Stimulated activated CD4-positive, alpha-beta T cell treated with anti-CD3 and anti-CD28 coated beads, Interleukin-2, amount 100 ng/mL, for 48 hours (primary cell): ENCODE measurements at places on chromosomes 5 and 9.

- DNase-seq = peak; percentile 52
These were observed 592 bp downstream of the TUBB4B start for GRCh38 chr9:137241490-137242268.

- no peak for DNase-seq
These were observed 121.1 kb upstream of the IL12B start for GRCh38 chr5:159451197-159452052.

- DNase-seq = no peak
These were observed 72.1 kb downstream of the C7 start for GRCh38 chr5:40981420-40981819.

- DNase-seq = no peak
These were observed 44.5 kb downstream of the TRIO start for GRCh38 chr5:14187660-14188059.

GRCh38 chr5:74244406-74244805 is 396.1 kb downstream of the ENC1 start:
- no peak for DNase-seq

GRCh38 chr9:127197861-127198430 is 66.6 kb upstream of the GARNL3 start:
- DNase-seq = no peak

DNA sequence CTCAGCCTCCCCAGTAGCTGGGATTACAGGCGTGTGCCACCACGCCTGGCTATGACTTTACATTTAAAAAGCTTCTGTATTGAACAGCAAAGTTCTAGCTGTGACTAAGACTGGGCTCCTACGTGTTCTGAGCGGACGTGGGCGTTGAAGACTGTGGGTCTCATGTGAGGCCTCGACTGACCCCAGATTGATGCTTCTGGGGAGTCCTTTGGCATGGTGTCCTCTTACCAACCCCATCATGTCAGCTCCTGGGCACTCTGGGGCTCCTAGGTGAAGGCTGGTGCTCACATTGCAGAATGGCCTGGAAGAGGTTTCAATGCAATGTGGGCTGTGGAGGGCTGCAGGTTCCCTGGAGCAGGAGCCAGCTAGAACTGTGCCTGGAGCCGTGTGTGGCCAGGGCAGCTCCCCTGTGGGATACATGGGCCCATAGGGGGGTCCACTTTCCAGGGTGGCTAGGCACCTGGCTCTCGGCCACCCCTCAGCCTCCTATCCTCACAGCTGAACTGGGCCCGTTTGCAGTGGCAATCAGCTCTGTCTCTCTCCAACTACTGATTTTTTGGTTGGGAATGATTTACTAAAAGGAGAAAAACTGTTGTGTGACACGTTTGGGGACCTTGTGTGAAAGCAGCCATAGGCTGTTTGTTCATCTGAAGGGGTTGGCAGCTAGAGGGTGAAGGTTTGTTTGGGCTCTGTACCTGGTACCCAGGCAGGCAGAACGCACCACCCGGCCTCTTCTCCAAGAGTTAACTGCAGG is 29.7 kb downstream of the SLC25A25 start:
- no peak for DNase-seq

GRCh38 chr9:109969011-109969410 is 189.0 kb downstream of the PALM2AKAP2 start:
- DNase-seq = no peak

- DNase-seq = no peak
These were observed 166.8 kb downstream of the MUSK start for GRCh38 chr9:110835404-110835803.

DNA sequence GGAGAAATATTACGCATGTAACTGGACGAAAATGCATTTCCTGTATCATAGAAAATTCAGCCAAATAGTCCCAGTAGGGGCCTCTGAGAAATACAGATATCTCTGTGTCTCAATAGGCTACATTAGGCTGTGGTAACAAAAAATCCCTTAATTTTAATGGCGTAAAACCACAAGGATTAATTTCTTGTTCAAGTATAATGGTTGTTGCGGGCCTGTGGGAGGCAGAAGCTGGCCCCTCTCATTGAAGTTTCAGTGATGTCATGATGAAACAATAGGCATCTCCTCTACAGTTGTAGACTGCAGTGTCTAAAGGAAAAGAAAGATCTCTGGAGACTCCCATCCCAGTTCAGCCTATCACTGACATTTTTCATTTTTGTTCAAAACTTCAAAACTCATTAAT is 1625.6 kb upstream of the C9orf72 start:
- DNase-seq = no peak

DNA sequence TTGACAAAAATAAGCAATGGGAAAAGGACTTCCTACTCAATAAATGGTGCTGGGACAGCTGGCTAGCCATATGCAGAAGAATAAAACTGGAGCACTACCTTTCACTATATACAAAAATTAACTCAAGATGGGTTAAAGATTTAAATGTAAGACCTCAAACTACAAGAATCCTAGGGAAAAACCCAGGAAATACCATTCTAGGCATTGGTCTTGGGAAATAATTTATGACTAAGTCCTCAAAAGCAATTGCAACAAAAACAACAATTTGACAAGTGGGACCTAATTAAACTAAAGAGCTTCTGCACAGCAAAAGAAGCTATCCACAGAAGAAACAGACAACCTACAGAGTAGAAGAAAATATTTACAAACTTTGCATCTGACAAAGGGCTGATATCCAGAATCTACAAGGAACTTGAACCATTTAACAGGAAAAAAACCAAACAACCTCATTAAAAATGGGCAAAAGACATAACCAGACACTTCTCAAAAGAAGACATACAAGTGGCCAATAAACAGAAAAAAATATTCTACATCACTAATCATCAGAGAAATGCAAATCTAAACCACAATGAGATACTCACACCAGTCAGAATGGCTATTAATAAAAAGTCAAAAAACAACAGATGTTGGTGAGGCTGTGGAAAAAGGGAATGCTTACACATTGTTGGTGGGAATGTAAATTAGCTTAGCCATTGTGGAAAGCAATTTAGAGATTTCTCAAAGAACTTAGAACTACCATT is 75.2 kb upstream of the CPEB4 start:
- no peak for DNase-seq

DNA sequence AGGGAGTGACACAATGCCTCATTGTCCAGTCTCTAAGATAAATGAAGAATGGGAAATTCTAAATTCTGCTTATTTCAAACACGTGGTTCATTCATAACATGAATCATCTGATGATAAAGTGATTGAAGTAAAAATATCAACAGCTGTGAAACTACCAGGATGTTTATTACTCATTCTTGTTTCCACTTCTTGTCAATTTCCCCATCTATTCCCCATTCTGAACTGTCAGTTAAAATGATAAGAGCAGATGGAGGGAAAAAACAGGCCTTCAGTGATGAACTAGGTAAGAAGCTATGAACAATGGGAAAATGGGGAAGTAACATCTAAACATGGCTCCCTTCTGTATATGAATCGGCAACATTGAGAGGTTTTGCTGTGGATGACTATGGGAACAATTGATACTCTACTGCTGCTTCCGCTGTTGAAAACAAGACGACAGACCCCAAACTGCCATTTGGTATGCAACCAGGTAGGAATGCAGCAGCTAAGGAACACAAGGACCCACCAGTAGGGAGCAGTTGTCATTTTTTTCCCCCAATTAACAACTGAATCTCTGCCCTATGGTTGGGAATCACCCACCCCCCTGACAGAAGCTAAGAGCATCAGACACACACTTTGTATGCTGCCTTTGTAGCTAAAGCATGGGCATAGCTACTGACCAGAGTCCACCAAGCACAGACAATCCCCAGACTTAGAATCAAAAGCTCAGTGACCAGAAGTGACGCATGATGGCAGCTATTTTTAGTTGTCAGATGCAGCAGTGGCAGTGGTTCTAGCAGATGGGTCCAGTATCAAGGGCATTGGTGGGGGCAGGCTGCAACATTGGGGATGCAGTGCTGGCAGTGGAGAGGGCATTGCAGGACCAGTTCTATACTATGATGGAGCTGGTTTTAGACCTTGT is 52.9 kb upstream of the ZNF366 start:
- DNase-seq = no peak

DNA sequence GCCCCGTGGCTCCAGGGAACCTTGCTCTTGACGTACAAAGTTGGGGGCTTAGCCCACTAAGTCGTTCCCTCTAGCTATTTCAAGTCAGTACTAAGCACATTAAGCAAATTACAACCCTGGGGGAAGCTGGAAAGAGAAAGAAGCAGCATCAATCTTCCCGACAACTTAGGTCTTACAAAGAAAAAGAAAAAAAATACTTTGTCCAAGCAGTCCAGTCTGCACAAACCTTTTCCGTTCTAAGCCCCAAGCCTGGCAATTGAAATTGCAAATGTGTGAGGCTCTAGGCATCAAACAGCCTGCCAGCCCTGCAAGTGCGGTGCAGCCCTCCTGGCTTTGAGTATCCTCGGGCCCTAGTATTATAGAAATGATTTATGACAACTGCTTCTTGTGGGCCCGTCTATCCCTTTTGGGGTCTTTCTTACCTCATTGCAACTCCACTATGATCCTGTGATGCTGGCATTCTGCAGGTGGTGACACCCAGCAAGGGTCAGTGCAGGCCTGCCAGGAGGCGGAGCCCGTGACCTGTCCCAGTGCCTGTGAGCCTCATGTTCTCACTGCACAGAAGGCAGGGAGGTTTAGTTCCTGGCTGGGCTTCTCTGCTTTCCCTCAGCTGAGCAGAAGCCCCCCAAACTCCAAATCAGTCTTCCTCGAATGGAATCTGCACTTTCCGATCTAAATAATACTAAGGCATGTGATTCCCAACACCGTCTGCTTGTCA is 232.3 kb upstream of the IRX2 start:
- no peak for DNase-seq
